ENCODE measurements at places on chromosomes 11 and 22.
A peak's percentile ranks its signal among the peaks of the same experiment; 100 is the strongest.

GRCh38 chr22:21839765-21840140, 27.7 kb downstream of the MAPK1 start:
- H3K27ac ChIP-seq = no peak overlapping the region
- peaks cover 9% of the 10 kb centered on the region for H3K36me3 ChIP-seq
- H3K4me1 ChIP-seq = peaks cover 51% of the 10 kb centered on the region
- H3K27me3 ChIP-seq = no peaks in the 10 kb centered on the region

DNA sequence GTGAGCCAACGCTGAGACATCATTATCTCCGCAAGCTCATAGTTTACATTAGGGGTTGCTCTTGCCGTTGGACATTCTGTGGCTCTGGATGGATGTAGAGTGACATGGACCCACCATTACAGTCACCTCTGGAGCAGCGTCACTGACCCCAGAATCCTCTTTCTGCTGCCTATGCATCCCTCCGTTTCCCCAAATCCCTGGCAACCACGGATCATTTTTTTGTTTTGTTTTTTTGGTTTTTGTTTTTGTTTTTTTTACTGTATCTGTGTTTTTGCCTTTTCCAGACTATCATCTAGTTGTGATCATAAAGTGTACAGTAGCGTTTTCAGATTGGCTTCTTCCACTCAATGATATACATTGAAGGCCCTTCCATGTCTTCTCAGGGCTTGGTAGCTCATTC, 4.0 kb downstream of the PARVB start:
- H3K4me1 ChIP-seq = peaks cover 35% of the 10 kb centered on the region
- H3K27ac ChIP-seq = no peak overlapping the region
- no peaks in the 10 kb centered on the region for H3K36me3 ChIP-seq

GRCh38 chr11:73158356-73159051, 16.4 kb upstream of the FCHSD2 start:
- H3K4me1 ChIP-seq = peaks cover 8% of the 10 kb centered on the region
- peak overlapping the region; percentile 54 for H3K27ac ChIP-seq
- H3K4me3 ChIP-seq = no peak overlapping the region
- no peaks in the 10 kb centered on the region for H3K36me3 ChIP-seq

DNA sequence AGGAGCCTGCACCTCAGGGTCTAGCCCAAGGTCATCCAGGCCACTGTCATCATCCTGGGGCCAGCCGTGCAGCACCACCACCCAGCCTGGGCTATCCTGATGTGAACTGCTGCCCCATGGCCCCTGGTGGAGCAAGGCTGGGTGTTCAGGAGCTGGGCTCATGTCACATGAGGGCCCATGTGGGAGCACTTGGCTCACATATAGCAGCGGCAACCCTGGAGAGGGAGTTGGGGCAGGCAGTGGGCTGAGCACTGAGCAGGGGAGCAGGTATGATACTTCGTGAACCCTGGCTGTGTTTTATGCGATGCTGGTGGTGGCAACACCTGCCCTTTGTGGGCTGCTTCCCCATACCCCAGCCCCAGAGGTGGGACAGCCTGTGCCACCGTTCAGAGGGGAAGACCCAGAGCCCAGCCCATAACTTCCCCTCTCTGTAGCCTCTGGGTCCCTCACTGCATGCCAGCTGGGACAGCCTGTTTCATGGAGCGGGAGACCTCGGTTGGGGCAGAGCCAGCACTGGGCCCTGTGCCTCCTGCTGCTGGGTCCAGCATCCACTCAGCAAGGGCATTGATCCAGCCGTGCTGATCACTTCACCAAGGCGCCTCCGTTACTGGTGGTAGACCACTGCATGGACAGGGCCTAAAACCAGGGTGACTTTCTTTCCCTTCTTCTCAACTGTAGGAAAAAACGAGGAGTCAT, 62.5 kb upstream of the SUSD2 start:
- H3K36me3 ChIP-seq = peaks cover 13% of the 10 kb centered on the region
- no peaks in the 10 kb centered on the region for H3K27me3 ChIP-seq
- H3K4me3 ChIP-seq = no peak overlapping the region
- no peak for DNase-seq
- no peak overlapping the region for H3K27ac ChIP-seq

DNA sequence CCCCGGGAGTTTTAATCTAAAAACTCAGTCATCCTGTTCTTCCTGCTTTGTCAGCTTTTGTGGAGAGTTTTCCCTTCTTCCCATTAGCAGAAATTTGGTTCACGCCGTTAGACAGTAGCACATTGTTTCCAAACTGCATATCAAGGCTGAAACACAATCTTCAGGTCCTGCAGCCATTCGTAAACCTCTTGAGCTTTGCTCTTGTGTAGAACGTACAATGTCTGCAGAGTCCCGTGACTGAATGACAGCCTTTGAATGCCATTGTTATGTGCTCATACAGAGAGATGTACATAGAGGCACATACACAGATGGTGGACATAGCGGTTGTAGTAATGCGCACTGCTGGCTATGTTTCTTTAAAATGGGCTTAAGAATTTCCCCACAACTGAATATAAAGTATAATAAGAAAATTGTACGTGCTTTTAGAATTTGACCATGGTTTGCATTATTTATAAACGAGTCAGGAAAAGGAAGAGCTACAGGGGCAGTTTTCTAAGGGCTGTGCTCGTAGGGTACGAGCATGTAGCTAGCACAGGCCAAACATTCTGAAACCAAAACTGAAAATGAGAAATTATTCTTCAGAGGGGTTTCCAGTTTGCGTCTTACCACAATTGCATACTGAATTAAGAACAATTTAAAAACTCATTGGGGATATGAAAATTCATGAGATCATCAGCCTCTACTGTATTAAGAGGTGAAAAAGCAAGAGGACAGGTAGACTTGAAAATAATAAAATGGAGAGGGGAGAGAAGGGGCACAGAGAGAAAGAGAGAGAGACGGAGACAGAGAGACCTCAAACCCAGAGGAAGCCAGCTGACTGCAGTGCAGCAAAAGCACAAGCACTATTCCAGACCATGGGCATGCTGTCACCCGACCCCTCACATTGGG, 310.1 kb downstream of the CADM1 start:
- H3K27me3 ChIP-seq = no peaks in the 10 kb centered on the region
- DNase-seq = no peak
- peak overlapping the region; percentile 20 for H3K27ac ChIP-seq
- H3K4me1 ChIP-seq = peaks cover 30% of the 10 kb centered on the region
- no peak overlapping the region for H3K4me3 ChIP-seq

DNA sequence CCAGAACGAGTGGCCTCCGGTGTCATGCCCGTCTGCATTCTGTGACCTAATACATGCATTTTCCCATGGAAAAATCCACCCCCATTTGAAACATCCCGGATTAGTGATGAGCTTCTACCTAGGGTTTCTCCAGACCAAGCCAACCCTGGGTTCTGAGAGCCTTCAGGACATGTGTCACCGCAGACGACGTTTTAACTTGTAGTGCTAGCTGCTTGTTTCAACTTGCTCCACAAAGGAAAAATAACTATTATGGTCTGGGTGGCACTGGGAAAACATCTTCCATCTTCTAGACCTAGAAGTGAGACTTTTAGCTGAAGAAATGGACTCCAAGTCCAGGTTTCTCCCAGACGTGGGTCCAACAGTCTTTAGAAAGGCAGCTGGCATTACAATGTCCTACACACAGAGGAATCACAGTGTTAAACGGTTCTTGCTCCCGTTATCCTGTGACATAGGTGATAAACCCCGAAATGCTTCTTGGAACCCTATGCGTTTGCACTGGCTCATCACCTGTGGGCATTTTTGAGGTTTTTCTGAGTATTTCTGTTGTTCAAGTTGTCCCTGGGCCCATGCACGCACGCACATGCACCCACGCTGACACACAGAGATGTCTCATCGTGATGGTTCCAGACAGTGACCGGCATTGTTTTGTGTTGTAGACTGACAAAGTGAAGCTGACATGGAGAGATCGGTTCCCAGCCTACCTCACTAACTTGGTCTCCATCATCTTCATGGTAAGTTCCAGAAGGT, 46.6 kb upstream of the FADD start:
- no peak overlapping the region for H3K27ac ChIP-seq
- no peak for DNase-seq
- no peak overlapping the region for H3K4me3 ChIP-seq
- peaks cover 8% of the 10 kb centered on the region for H3K27me3 ChIP-seq

- no peaks in the 10 kb centered on the region for H3K4me1 ChIP-seq
- peaks cover 11% of the 10 kb centered on the region for H3K36me3 ChIP-seq
- H3K4me3 ChIP-seq = no peak overlapping the region
These were observed 172.6 kb downstream of the WNT11 start for GRCh38 chr11:76033699-76034098.

DNA sequence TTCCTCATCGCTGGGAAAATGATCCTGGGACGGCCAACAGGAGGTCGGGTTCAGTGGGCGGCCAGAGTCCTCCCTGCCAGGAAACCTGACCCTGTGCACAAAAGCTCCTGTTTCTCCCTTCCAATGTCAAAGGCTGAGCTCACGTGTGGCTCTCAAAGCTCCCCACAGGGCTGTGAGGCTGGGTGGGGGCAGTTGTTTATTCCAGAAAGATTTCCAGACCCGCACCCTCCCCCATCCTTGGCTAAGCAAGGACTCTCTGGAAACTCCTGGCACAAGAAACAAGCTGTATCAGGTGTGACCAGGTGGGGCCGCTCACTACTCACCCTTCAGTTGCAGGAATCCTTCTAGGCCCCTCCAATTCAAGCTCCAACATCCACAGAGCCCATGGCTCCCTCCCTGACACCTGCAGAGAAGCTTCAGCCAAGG, 131.9 kb downstream of the SHANK2 start:
- H3K4me3 ChIP-seq = no peak overlapping the region
- H3K27ac ChIP-seq = peak overlapping the region; percentile 50
- H3K4me1 ChIP-seq = peaks cover 11% of the 10 kb centered on the region
- DNase-seq = no peak
- peaks cover 5% of the 10 kb centered on the region for H3K36me3 ChIP-seq

DNA sequence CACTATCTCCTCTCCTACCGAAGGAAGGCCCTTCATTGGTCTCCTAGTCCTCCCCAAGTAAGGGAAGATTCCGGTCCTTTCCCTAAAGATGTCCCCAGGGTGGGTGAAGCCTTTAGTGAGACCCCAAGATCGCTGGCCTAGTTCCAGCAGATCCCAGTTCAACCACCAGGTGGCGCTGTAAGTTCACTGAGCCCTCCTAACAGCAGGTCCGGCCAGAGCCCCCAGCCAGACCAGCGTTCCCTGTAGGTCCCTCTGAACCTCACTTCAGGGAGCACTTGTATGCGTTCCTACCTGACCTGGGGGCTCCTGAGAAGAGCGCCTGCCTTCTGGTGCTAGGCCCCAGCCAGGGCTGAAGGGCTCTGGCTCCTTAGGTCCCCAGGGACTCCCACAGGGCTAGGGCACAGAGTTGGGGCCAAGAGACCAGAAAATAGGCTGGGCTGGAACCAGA, 38.1 kb downstream of the LMO1 start:
- H3K36me3 ChIP-seq = no peaks in the 10 kb centered on the region
- DNase-seq = peak; percentile 97
- H3K4me1 ChIP-seq = peaks cover 24% of the 10 kb centered on the region
- H3K27me3 ChIP-seq = no peaks in the 10 kb centered on the region

DNA sequence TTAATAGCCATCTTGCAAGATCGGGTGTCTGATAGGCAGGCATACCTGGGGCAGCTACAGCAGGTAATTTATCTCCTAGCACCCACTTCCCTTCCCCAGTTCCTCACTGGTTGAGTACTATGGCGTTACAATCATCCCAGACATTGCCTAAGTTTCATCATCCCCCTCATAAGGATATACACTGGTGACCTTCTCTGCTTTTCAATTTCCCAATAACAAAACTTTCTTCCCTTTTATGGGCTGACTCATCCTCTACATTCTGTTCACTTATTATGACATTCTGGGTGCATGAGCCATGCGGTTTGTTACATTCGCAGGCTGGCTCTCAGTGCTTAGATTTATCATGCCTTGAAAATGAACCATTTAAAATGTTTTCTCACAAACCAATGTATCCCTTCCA, 5.0 kb upstream of the MRPL11 start:
- H3K4me3 ChIP-seq = no peak overlapping the region
- H3K4me1 ChIP-seq = peaks cover 6% of the 10 kb centered on the region
- H3K36me3 ChIP-seq = no peaks in the 10 kb centered on the region

DNA sequence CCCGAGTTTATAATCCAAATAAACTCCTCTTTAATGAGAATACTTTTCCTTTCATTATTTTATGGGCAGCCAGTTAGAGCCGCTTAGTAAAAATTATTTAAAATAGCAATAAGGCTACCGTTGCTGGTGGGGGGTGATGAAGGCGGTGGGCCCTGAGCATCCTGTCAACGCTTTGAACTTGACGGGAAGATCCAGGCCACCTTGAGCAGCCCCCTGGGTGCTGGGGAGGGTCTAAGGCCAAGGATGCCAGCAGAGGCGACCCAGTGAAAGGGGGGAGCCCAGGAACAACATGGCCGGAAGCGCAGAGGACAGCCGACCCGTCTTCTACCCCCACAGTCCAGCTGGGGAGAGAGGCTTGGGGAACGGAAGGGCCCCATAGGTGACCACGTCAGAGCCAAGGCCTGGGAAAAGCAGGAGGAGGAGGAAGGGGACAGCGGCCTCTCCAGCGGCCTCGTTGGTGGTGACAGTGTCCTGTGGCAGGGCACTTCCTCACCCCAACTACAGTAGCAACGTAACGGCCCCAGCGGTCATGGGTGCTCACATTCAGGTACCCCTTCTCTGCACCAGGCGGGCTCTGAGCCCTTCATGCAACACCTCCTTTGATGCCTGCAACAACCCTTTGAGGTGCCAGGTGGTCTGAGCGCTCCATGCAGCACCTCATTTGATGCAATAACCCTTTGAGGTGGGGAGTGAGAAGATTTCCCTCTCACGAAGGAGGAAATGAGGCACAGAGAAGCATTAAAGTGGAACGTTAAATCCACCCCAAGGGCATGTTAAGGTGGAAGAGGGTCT, 695.3 kb downstream of the TBC1D22A start:
- DNase-seq = no peak
- H3K4me3 ChIP-seq = no peak overlapping the region
- H3K27ac ChIP-seq = no peak overlapping the region
- peaks cover 3% of the 10 kb centered on the region for H3K36me3 ChIP-seq
- no peaks in the 10 kb centered on the region for H3K27me3 ChIP-seq

- no peaks in the 10 kb centered on the region for H3K27me3 ChIP-seq
- no peaks in the 10 kb centered on the region for H3K4me1 ChIP-seq
- no peak overlapping the region for H3K27ac ChIP-seq
- peaks cover 15% of the 10 kb centered on the region for H3K36me3 ChIP-seq
These were observed 156.4 kb upstream of the PITPNB start for GRCh38 chr22:28075358-28075981.

DNA sequence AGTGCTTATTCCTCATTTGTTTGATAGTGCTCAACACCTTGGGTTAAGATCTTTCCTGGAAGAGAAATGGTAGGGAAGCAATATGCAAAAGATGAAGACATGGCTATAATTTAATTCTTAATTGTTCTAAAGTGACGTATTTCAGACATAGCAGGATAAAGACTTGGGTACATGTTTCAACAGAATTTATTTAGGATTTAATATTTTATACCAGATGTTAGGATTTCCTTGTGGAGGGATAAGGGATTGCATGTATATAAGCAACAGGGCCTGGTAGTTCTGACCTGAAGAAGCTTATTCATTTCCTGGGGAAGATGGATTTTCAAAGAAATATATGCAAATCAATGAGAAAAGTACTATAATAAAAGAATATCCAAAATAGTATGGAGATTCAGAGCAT, 163.8 kb downstream of the FAT3 start:
- DNase-seq = no peak
- no peak overlapping the region for H3K27ac ChIP-seq
- H3K4me1 ChIP-seq = peaks cover 31% of the 10 kb centered on the region
- no peaks in the 10 kb centered on the region for H3K27me3 ChIP-seq
- no peak overlapping the region for H3K4me3 ChIP-seq
- no peaks in the 10 kb centered on the region for H3K36me3 ChIP-seq

- peaks cover 29% of the 10 kb centered on the region for H3K36me3 ChIP-seq
- H3K27ac ChIP-seq = no peak overlapping the region
- no peak overlapping the region for H3K4me3 ChIP-seq
- H3K27me3 ChIP-seq = no peaks in the 10 kb centered on the region
These were observed 123.3 kb upstream of the RASSF10 start for GRCh38 chr11:12885717-12886239.

All from neural crest cell (in vitro differentiated cells).